ENCODE measurements at places on chromosomes 4 and X.

DNA sequence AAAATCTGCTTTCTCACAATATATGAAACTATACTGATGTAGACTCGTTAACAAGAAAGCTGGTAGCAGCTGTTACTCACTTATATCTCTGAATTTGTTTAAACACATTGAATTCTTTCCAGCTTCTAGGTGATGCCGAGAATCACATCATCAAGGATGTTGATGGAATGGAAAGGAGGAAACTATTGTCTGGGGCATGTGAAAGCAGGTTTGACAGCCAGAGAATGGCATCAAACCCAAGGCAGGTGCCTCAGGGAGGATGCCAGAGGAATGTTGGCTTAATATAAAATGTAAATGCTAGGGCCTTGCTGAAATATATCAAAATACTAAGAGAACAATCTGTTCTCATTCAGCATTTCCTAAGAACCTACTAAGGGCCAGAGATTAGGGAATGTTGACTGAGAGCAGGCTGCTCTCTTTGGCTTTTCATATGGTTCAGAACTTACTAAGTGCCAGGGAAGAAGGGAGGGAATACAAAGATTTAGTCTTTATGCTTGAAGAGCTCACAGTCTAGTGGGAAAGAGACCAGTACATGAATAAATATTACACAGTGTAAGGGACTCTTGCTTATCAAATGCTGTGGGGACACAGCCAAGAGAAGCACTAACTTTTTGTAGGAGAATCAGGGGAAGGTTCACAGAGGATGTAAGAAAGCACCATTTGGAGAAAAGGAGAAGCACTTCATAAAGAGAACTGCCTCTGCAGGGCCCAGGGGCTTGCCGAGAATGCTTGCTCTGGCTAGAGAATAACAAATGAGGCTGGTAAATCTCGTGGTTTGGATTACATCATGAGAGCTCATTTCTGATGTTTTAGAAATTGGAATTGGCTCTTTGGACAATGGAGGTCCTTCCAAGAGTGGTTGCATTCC lies 14.7 kb downstream of the SLIT2 start:
- DNase-seq, result no peak

DNA sequence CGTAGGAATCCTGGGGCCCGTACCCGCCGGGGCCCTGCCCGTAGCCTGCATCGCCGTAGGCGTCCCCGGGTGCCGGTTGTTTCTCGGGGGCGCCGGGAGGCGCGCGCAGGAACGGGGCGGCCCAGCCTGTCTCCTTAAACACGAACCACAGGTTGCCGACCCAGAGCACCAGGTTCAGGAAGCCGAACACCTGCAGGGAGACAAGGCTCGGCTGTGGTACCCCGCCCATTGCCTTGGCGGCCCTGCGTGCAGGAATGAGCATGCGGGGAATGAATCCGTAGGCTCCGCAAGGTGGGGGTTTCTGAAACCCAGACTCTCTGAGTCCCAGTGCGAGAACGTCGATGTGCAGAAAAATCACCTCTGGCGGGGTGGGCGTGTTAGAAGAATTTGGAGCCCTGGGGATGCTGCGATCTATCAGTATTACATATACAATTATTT lies 5.4 kb upstream of the PRICKLE3 start:
- no peak for DNase-seq

- no peak for DNase-seq
Measured at GRCh38 chr4:183553601-183554345, 48.9 kb downstream of the ING2 start.

GRCh38 chrX:47607091-47607490 lies 12.6 kb downstream of the SYN1 start:
- no peak for DNase-seq

DNA sequence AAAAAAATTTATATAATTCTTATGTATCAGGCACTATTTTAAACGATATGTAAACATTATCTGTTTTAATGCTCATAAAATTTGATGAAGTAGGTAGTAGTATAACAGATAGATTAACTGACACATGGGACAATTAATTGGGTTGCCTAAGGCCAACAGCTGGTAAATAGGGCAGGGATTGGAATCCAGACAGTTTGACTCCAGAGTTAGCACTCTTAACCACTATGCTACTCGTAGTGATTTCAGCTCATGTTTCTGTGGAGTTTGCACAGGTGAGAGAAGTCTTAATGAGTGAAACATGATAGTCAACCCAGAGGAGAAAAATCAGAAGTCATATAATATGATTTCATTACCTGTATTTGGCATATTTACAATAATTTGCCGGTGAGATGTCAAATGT lies 126.0 kb upstream of the WDFY3 start:
- DNase-seq, result no peak

DNA sequence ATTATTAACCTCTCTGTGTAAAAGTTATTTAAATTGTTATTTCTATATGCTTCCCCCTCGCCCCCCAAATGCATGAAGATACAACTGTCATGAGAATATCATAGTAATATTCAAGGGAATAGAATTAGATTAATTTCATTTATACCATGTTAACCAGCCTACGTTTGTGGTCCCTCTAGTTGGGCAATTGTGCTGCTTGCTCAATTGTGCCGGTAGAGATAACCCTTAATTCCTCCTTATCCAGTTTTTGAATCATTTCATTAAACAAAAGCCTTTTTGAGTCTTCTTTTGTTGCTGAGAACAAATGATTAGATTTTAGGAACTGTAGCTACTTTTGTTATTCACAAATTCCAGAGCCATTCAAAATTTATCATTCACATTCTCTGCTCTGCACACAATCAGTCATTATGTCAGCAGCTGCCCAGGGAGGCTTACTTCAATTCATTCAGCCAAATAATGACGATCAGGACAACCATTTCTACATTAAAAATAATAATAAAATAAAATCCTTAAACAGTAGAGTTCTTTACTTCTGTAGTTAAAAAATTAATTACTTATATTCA lies 98.1 kb downstream of the ADGRL3 start:
- no peak for DNase-seq

- DNase-seq, result no peak
Measured at GRCh38 chrX:72685810-72686456, 28.2 kb downstream of the PHKA1 start.

GRCh38 chrX:22351966-22352365 lies 79.3 kb downstream of the CBLL2 start:
- no peak for DNase-seq

GRCh38 chr4:69995526-69996016 lies at the start of gene STATH:
Gene STATH, plus strand, starts transcription at chr4:69995966. Its CDS starts 2,472 bp downstream, at chr4:69998438.
- no peak for DNase-seq

DNA sequence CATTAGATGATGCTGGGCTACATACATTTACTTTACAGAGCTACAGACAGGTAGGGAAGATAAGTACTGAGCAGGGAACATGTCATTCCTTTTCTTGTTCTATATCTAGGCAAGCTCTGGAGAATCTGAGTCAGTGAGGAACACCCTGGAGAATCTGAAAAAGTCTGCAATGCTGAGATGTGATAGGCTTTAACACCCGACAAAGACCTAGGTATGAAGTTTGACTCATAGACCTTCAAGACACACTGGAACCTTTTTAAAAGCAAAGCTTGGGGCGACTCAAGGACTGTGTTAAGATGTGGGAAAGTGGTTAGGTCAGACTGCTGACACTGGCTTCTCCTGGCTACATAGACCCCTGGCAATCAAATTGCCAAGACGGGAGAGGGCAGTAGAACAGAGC lies 42.8 kb downstream of the OSTC start:
- no peak for DNase-seq

- DNase-seq, result no peak
Measured at GRCh38 chrX:150513544-150513943, 54.9 kb upstream of the MTM1 start.

DNA sequence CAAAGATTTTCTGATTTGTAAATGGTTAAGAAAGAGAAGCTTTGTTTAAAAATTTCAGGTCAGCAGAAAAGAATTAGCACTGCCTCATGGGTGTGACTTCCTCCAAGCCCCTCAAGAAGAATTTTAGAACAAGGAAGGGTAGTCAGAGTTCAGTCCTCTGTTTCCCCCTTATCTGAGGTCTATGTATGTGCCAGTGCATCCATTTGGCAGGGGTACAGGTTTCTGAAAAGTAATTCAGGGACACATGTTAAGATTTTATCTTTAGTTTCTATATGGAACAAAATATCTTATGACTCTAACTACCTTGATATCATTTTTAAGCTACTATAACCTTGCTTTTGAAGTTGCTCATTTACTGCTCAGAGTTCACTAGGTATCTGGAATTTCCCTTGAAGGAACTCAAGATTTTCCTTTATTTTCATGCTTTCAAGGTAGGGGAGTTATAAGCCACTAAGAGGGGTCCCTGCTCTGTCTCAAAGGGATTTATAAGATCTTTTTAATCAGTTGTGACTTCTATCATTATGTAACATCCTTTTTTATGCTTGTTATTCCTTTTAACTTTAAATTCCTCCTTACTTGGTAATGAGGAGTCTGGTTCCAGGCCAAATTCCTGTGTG lies 24.4 kb upstream of the PLK4 start:
- no peak for DNase-seq

DNA sequence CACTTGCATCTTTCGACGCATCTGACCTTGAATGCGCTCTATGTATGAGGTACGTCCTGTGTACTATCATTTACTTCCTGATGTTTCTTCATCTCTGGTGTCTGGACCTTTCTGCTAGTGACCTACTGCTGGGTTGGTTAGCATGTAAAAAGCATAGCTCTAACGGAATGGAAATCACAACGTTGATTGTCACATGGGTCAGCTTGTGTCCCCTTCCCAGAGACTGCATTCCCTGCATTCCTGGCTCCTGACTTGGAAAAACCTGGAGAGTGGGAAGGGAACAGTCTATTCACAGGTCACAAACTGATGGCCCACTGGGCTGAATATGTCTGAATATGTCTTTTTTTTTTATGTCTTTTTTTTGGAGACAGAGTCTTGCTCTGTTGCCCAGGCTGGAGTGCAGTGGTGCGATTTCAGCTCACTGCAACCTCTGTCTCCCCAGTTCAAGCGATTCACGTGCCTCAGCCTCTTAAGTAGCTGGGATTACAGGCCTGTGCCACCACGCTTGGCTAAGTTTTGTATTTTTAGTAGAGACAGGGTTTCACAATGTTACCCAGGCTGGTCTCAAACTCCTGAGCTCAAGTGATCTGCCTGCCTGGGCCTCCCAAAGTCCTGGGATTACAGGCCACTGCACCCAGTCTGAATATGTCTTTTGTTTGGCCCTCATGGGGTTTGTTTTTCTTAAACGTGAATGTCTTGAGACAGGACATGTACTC lies 16.3 kb downstream of the LONRF3 start:
- DNase-seq, result no peak

GRCh38 chr4:159368320-159368719 lies 265.4 kb downstream of the RAPGEF2 start:
- DNase-seq, result no peak

DNA sequence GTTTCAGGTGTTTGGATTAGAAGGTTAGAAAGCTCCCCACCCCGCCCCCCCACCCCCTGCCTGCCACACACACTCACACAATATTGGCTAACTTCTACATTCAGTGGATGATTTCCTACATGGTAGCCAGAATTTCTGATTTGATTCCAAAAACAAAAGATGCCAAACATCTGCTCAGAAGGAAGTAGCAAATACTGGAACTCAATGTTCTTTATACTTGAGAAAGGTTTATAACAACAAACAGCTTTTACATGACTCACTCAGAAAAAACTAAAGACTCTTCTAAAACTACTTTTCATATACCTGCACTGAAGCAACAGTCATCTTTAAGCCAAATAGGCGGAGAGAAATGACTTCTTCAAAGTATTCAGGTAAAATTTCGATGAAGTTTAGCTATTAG lies 750.5 kb upstream of the POU3F4 start:
- DNase-seq, result no peak

GRCh38 chr4:25965629-25966028 lies 51.6 kb downstream of the SMIM20 start:
- DNase-seq, result no peak

DNA sequence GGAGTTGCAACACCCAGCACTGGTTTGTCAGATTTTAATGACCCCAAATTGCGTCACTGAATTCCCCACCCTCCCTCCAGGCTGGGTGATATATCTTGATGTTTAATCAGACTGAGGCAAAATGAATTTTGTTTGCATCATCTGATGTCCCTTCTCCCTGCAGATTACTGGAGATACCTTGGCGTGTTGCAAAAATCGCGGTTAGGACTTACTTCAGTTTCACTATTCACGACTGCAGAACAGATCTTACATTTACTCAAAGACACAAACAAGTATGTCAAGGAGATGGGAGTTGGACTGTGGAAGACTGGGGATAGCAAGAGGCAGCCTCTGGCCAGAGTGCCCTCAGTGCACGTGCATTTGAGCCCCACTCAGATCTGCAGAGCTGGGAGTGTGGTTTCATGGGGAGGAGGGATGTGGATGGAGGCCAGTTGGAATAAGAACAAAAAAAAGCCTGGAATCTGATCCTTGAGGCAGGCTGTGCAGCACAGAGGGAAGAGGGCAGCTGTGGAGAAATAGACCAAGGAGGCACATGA lies 92.2 kb upstream of the MTM1 start:
- no peak for DNase-seq

- no peak for DNase-seq
Measured at GRCh38 chr4:22969287-22969896, 276.7 kb downstream of the GBA3 start.

DNA sequence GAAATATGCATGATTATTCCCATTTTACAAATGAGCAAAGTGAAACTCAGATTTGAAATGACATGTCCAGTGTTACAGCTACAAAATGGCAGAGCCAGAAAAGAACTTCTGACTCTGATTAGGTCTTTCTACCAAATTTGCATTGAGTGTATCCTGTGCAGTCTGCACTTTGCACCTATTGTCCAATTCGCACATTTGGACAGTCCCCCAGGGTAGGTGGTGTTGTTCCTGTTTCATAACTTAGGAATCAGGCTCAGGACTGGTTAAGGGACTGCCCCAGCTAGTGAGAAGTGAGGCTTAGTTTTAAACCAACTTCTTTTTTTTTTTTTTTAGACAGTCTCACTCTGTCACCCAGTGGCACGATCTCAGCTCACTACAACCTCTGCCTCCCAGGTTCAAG lies 137.9 kb upstream of the NALF2 start:
- no peak for DNase-seq

GRCh38 chr4:149631629-149632028 lies 184.0 kb downstream of the IQCM start:
- DNase-seq, result no peak

DNA sequence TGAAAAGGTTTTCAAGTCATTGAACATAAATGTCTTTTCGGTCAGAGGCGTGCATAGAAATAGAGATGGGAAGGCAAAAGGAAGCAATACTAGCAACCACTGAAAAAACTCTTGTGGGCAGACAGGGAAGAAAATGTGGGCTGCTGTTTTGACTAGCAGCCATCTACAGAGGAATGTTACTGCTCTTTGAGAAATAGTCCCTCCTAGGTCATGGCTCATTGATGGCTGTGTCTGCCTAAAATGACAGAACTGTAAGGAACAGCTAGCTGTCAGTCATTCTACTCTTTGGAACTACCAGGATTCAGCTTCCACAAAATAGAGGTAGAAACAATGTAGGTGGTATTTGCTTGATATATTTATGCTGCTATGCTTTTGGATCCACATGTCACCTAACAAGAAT lies 26.9 kb upstream of the TMPRSS11B start:
- no peak for DNase-seq

GRCh38 chr4:137635108-137635507 lies 102.8 kb upstream of the PCDH18 start:
- no peak for DNase-seq

Measured in suppressor macrophage treated with lipopolysaccharide for 1 hour (primary cell).